NCI-H1105 treated with DMSO at 0.1 percent for 48 hours (cell line): ENCODE measurements at places on chromosomes 4 and X.

- DNase-seq = no peak
Measured at GRCh38 chr4:108146819-108147218, 21.9 kb downstream of the LEF1 start.

DNA sequence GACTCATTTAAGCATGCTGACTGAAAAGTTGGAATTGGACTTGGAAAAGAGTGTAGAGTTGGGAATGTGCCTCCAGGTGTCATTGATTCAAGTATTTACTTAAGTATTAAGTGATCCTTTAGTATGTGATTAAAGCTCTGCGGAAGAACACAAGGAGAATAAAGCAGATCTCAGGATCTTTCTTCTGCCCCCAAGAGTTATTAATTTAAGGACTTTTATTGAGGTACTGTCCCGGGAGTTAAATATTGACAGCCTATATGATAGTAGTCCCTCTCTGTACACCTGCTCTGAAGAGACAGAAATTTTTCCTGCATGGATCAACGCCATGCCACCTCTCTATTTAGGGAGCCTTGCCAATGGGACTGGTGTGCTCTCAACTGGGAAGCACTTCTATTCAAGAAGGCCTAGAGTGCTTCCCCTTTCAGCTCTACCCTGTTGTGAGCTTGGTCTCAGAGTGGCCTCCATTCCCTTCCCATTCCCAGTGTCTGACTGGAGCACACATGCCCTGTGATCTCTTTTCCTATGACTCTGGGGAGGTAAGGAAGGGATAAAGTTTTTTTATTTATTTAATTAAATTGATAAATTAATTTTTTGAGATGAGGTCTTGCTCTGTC is 75.9 kb downstream of the SHISA3 start:
- no peak for DNase-seq

DNA sequence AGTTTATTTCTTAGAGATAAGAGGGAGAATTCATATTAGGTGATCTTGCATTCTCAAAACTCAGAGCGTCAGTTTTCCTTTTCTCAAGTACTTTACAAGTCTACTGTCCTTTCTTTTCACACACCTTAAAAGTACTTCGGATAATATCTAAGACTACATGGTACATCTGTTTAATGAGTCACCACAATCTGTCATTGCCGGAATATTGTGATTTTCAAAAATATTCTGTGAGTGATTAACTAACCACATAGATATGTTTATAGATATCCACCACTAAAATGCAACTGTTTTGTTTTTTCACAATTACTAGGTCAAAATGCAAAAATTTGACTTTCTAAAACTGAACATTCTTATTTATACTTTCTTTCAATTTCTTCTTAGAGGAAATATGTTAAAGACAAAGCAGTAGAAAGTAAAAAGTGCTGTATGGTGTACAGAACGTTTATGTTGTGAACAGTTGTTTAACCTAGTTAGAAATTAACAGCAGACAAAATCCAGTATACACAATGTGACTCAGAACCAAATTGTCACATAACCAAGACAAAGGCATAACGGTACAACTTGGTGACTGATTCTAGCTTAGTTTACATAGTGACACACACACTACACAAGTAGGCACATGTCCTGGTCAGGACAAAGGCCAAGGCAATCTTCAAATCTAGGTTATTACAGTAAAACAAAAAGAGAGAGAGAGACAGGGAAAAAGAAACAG is 482.9 kb downstream of the NAF1 start:
- DNase-seq = no peak

- no peak for DNase-seq
Measured at GRCh38 chr4:26085551-26085950, 171.5 kb downstream of the SMIM20 start.

GRCh38 chrX:14506866-14507265 is 22.5 kb upstream of the GLRA2 start:
- DNase-seq = no peak

GRCh38 chrX:31572360-31572759 is 500.5 kb upstream of the FTHL17 start:
- no peak for DNase-seq

DNA sequence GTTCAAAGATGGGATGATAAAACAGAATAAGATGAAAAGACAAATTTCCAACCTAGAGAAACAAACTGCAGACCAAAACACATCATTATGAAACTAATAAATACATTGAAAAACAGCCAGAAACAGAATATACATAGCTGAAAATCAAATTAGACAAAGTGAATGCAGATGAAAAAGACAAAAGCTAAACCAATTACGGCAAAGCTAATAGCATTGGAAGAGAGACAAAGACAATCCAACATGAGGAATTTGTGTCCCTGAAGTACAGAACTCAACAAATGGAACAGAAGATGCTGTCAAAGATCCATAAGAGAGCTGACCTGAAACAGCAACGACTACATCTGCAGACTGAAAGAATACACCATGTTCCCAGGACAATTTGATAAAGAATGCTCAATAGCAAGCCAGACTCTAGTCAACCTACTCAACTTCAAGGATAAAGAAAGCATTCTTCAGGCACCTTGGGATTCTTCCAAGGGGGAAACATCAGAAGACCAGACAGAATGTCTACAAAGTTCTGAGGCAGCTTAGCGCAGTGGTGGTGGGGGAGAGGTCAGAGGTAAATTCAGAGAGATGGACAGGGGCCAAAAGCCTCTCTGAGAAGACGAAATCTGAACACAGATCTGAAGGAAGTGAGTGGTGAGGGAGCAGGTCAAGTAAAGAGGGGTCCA is 27.4 kb upstream of the IRAK1 start:
- DNase-seq = no peak

GRCh38 chrX:41542135-41542534 is 95.0 kb downstream of the NYX start:
- no peak for DNase-seq

DNA sequence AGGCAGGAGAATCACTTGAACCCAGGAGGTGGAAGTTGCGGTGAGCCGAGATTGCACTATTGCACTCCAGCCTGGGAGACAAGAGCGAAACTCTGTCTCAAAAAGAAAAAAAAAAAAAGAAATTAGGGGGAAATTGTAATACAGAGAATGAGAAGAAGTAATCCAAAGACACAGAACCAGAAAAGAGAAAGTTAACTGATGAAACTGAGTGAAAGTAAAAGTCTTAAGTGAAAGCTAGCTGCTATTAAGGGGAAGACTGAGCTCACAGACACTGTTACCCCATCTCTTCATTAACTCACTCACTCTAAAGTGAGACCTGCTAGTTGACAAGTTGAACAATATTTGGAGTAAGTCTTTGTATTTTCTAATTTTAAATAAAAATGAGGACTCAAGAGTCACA is 763.0 kb upstream of the PCDH10 start:
- no peak for DNase-seq

GRCh38 chr4:170001011-170001744 is 25.0 kb downstream of the MFAP3L start:
- DNase-seq = no peak

GRCh38 chr4:73247100-73247499 is 11.5 kb downstream of the ANKRD17 start:
- DNase-seq = no peak

DNA sequence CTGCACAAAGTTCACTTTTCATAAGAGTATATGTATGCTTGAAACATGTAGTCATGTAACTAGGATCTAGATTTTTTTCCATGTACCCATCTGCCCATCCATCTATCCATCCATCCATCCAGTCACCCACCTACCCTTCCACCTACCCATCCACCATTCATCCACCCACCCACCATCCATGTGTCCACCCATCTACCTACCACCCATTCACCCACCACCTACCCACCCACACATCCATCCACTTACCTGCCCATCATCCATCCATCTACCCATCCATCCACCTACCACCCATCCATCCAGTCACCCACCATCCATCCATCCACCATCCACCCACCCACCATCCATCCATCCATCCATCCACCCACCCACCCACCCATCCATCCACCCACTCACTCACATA is 121.8 kb upstream of the PSAPL1 start:
- no peak for DNase-seq

DNA sequence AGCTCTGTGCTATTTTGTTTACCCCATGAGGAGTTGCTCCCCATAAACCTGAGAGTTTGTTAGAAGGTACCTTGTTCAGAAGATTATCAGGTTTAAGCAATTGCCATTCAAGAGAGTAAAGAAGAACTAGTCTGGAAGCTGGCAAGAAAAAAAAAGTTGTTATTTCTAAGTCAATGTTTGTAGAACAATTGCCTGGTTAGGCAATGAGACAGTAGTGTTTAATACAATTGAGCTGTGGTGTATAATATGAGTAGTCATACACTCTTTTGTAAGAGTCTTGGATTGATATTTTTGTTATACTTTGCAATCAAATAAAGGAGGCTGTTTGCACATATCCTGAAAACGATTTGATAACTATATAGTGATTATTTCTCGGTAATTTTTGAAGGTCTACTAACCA is 44.7 kb downstream of the GALNT7 start:
- no peak for DNase-seq

DNA sequence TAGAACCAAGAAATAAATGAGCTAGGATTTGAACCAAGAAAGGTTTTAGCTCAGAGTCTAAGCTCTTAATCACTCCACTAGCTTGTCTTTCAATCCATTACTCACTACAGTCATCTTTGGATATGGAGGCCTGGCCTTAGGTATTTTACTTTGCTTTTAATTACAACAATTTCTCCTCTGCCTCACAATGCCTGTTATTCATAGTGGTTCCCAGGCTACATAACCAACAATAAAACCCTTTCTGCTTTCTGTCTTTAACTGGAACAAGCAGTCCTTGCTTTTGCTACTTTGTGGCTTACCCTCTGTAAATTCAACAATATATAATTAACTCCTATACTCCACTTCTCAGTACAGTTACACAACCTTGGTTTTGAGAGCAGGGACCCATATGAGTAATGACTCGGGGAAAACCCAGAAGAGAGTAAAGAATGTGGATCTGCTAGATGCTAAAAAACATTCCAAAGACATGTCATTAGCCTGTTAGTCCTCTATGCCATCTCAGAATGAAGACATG is 94.7 kb upstream of the NAP1L5 start:
- DNase-seq = no peak

- DNase-seq = no peak
Measured at GRCh38 chrX:136496186-136496763, 1.1 kb upstream of the HTATSF1 start.

GRCh38 chr4:33088713-33089112 is 2368.5 kb downstream of the PCDH7 start:
- no peak for DNase-seq

- DNase-seq = peak; percentile 45
Measured at GRCh38 chr4:69830560-69831269, 29.2 kb downstream of the SULT1E1 start.

DNA sequence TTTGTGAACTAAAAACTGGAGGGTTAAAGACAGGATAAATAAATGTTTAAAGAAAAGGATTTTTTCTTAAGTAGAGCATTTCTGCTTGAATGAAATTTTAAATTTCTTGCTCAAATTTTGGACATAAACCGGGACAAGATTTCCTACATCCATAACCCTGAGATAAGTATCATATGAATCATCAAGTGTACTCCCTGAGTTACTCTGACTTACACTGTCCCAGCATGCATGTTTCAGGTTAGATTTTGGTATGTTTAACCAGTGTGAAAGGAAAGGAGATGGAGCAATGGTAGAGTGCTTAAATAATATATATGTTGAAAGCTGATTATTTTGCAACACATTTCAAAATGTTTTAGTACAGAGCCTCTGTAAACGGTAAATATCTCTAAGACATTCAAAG is 175.2 kb downstream of the ADGRL3 start:
- DNase-seq = no peak

GRCh38 chr4:29852537-29852936 is 867.6 kb upstream of the PCDH7 start:
- peak; percentile 42 for DNase-seq

DNA sequence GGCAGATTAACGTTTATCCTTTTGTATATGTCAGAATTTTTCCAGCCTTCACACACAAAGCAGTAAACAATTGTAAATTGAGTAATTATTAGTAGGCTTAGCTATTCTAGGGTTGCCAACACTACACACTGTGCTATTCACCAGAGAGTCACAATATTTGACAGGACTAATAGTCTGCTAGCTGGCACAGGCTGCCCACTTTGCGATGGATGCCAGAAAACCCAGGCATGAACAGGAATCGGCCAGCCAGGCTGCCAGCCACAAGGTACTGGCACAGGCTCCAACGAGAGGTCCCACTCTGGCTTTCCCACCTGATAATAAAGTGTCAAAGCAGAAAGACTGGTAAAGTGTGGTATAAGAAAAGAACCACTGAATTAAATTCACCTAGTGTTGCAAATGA is 94.8 kb downstream of the TET2 start:
- DNase-seq = peak; percentile 83

DNA sequence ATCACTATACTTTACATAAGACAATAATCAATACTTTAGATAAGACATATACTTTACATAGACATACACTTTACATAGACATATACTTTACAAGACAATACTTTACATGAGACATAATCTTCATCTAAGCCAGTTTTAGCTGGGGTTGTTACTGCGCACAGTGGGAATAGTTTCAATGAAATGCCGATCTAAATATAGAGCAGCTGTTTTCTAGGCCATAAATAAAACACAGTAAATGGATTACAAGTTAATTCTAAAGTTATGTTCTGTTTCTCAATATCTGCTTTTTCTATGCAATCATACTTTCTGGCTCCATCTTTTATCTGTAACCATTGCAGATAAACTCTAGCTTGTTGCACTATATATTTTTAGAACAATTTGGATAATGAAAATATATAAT is 1470.6 kb upstream of the PABPC4L start:
- no peak for DNase-seq

GRCh38 chrX:97330151-97330550 is 446.4 kb downstream of the RPA4 start:
- no peak for DNase-seq

DNA sequence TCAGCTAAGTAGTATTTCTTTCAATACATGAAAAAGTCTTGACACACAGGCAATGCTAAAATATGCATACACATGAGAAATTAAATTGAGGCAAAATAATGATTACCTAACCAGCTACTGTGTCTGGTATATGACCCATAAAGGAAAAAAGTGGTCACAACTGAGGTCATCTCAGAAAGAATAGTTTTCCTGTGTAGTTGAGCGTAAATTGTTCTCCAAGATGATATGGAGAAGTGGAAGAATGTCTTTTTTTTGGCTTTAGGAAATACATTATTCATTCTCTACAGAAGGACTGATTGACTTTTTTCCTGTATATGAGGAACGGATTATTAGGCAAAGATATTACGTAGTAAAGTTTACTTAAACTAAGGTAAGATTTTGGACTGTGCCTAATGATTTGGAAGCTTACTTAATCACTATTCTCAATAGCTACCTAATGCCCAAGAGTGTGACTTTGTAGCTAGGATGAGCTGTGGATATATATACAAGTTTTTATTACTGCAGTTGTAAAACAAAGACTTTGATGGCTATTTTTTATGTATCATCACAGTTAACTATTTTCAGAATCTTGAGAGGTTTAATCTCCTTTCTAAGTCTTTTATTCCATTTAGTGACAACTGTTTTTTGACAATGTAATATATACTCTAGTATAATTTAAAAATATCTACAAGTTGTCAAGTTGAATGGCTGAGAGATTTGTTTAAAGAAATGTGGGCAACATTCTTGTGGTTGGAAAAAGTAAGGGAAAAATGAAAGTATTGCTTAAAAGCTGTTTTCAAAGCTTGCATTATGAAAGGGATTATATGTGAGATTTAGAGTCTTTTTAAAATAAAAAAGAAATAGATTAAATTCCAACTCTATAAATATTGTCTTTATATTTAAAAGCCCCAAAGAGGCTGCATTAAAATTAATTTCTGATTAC is 100.2 kb downstream of the PDLIM5 start:
- no peak for DNase-seq
